ENCODE measurements at places on chromosomes 5 and 9.
A peak's percentile ranks its signal among the peaks of the same experiment; 100 is the strongest.

- no peak for DNase-seq
Observed at GRCh38 chr5:116153687-116154174, 68.9 kb downstream of the COMMD10 start.

- DNase-seq, result no peak
Observed at GRCh38 chr9:77013932-77014596, 5.4 kb upstream of the FOXB2 start.

- no peak for DNase-seq
Observed at GRCh38 chr9:109908459-109909390, 128.7 kb downstream of the PALM2AKAP2 start.

- DNase-seq, result no peak
Observed at GRCh38 chr9:120710110-120710981, 3.9 kb downstream of the MEGF9 start.

GRCh38 chr5:2591777-2592453 lies 159.6 kb downstream of the IRX2 start:
- DNase-seq, result no peak

DNA sequence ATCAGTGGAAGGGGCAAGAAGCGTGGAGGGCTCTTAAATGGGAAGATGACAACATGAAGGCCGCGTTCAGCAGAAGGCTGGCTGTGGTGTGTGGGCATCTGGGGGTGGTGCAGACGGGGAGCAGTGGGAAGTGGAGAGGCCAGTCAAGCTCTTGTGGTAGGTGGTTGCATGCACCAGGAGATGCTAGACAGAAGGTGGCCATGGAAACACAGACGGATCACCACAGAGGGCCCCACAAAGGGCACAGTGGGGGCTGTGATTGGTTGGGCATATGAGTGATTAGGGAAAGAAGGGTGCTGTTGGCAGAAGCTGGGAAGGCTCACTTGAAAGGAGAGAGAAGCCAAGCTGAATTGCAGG lies 14.7 kb downstream of the MTMR12 start:
- no peak for DNase-seq

DNA sequence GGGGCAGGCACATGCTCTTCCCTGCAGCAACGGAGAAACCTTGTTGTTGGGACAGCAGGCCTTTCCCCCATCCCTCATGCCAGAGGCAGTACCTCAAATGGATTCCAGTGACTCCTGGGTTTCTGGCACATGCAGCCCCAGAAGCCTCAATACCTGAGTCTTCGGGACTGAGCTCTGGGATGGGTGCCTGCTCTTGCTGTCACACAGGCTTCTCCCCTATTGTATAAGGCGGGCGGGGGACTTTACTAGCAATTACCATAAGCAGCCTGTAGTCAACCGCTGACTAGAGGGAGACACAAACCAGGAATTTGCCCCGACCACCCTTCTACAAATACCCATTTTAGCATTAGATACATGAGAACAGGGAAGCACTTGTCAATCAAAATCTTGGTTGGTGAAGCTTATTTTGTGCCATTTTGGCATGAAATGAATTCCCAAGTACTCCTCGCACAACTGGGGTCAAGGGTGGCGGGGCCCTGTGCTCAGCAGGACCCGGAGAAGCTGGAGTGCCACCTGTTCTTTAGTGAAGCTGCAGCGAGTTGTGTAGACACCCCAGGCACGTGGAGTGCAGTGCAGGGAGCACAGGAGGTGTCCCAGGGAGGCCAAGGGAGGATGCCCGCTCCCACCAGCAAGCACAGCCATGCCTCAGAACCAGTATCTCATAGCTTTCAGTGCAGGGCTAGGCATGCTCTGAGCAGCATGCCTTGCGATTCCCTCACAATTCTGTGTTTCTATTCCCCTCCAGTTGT lies 21.2 kb downstream of the S1PR3 start:
- no peak for DNase-seq

DNA sequence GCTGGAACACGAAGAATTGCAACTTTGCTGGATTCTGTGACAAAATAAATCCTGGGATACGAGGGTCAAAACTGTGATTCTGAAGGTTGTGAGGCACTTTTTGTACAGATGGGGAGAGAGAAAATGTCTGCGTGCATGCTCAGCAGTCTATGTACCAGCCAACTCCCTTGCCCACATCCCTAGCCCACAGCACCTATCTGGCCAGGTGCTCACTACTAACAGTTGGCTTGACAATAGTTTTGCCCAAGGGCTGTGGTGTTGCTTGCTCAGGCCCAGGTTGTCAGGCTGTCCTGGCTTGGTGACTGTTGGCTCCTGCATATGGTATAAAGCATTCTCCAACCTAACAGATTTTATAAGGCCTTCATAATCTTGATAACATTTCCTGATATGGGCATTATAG lies 102.0 kb downstream of the DMRT2 start:
- DNase-seq, result no peak

GRCh38 chr5:172910828-172911627 lies 48.2 kb upstream of the RPL26L1 start:
- no peak for DNase-seq

DNA sequence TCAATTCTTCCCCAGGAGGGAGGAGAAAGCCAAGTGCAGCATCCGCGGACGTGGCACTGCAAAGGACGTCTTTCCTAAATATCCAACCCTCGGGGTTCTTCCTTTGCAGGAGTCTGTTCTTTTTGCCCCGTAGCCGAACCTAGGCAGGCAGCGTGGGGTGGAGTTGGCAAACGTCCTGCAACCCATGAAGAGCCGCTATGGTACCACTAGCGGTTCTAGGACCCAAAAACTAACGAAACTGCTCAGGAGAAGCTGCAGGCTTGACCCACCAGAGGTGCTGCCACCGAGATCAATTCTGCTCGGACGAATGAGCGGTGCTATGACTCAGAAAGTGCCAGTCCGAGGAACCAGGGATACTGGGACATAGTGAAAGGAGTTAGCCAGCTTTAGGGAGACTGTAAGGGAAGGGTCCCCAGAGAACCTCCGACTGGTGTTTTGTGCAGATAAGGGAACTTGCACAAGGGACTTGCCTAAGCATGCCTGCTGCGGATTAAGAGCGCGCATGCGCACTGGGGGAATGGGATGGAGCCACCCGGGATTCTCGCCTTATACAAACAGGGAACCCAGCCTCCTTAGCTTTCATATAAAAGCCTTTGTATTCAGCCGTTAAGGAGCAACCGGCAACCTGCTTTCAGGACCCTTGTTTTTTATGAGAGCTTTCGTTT lies 32.7 kb downstream of the ANXA2R start:
- DNase-seq, result peak; percentile 53

- no peak for DNase-seq
Observed at GRCh38 chr5:150026682-150027172, 26.2 kb downstream of the HMGXB3 start.

- no peak for DNase-seq
Observed at GRCh38 chr5:113250341-113250953, 184.3 kb downstream of the TSSK1B start.

GRCh38 chr9:86731511-86732063 lies 215.7 kb downstream of the GAS1 start:
- DNase-seq, result no peak

DNA sequence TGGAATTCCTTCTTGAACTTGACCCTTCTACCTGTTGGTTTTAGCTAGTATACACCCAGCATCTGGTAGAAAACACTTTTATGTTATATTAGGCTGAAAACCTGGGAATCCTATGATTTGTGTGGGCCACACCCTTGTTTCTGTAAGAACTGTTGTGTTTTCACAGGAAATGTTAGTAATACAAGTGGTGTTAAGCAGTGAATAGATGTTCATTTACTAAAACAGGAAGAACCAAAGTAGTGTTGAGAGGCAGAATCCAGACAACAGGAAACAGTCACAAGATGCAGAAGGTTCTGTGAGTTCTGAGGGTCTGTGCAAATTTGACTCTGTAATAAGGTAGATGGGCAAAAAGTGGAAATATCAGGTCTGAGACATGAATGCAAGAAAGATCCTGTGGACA lies 73.0 kb upstream of the RAI14 start:
- DNase-seq, result no peak

GRCh38 chr5:96597438-96598020 lies 64.6 kb upstream of the CAST start:
- no peak for DNase-seq

GRCh38 chr5:14110680-14111079 lies 32.5 kb upstream of the TRIO start:
- no peak for DNase-seq

- no peak for DNase-seq
Observed at GRCh38 chr5:139690064-139690802, 42.1 kb downstream of the CXXC5 start.

- no peak for DNase-seq
Observed at GRCh38 chr5:67019065-67019845, 177.3 kb downstream of the CD180 start.

- no peak for DNase-seq
Observed at GRCh38 chr9:18863791-18864190, 169.2 kb downstream of the SAXO1 start.

DNA sequence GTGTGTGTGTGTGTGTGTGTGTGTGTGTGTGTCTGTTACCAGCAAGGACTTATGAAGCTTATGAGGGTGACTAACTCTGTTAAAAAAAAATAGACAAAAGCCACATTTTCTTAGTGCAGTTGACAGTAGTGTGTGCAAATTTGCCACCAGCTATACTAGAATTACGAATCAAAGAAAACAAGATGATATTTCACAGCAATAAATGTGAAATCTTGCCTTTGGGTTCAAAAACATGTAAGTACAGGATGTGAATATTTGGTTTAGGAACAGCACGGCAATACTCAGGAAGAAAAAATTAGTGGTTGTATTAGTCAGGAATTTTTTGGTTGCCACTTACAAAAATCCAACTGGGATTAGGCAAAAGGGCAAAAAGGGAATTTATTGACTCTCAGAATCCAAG lies 117.4 kb downstream of the NPR3 start:
- no peak for DNase-seq

DNA sequence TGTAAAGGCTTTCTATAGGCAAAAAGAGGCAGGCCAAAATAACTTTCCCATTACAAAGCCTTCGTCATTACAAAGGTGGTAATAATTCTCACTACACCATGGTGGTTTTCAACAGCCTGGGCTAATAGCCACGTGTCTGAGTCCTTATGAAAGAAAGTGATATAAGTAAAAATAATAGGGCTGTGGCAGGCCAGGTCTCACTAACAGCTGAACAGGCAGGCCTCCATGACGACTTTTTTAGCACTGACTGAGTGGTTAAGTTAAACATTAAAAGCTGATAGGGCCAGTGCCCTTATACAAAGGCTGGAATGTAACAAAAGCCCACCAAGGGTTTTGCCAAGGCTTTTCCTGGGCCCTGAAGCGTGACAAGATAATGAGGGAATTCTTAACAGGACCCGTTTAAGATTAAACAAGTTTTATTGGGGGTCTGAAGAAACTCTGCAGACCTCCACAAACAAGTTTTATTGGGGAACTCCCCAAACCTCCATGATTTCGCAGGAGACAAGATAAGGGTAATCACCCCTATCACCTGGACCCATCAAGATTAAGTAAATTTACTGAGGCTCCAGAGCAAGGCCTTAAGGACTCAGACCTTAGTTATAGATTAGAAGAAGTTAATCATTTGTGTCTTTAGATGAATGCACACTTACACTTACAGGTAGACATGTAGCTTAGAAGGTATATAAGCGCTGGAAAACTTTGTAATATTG lies 412.9 kb downstream of the CHSY3 start:
- DNase-seq, result no peak

GRCh38 chr5:180341595-180341994 lies 11.5 kb downstream of the GFPT2 start:
- no peak for DNase-seq

DNA sequence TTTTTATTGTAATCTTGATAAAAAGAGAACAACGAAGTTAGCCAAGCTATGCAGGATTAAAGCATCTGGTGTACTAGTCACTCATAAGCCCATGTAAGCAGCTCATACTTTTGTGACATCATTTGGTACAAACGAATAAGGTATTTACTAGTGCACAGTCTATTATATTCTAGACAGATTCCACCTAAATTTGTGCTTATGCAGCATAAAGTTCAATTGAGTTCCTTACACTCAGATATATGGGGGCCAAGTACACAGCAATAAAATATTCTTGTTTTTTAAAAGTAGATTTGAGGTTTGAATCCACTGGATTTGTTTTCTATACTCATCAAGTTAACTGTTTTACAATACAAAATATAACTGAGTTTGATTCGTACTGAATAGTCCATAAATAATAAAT lies 1621.2 kb downstream of the MAT2B start:
- DNase-seq, result no peak

GRCh38 chr9:129027685-129028191 lies 393 bp downstream of the SH3GLB2 start:
- peak; percentile 62 for DNase-seq

GRCh38 chr5:90967443-90967842 lies 408.8 kb downstream of the ADGRV1 start:
- no peak for DNase-seq

DNA sequence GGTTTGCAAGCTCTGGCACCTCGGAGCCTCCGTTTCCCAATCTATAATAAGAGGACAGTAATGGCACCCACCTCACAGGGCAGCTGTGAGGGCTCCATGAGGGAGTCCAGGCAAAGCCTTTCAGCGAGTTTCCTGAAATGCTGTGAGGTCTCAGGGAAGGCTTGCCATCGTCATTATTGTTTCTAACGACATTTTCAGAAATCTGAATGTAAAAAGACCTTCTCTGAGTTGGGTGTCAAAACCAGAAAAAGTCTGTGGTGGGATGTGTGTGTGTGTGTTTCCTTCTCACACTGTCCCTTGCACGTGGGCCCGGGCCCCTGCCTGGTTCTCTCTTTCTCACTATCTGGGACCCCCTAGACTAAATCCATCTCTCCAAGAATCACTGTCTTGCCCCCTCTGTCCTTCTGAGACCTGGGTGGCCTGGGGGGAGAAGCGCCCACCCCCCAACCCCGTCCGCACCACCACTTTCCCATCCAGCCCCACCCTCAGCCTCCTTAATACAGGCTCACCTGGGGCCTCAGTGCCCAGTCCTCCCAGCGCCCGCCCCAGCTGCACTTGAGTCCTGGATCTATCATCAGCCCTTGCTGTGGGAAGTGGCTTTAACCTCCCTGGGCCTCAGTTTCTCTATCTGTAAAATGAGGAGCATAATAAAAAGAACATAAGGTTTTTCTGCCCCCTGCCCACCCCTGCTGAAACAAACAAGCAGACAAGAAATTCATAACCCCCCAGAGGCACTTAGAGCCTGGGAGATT lies 180.3 kb downstream of the C9orf50 start:
- no peak for DNase-seq

GRCh38 chr9:77725820-77726219 lies 77.7 kb upstream of the GNA14 start:
- DNase-seq, result no peak

DNA sequence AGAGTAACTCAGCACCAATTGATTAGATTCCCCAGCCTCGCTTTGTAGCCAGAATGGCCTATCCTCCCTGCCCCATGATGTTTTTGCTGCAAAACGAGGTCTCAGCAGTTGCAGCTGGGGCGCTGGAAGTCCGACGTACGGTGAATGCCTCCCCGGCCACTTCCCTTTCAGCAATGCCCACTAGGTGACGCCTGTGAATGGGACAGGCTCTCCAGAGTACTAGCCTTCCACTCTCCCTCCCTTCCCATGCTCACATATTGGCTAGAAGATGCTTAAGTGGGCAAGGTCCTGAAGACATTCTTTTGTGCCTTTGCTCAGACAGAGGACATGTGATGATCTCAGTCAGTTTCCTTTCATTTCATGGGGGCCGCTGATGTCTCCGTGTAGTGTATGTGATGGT lies 50.8 kb downstream of the DMRT2 start:
- no peak for DNase-seq

GRCh38 chr9:95065224-95065623 lies 252.3 kb downstream of the FANCC start:
- DNase-seq, result no peak

GRCh38 chr5:174412941-174413340 lies 311.4 kb upstream of the MSX2 start:
- DNase-seq, result no peak

GRCh38 chr5:87008751-87009560 lies 258.7 kb upstream of the RASA1 start:
- DNase-seq, result no peak

GRCh38 chr9:29211003-29211579 lies 1637.8 kb upstream of the C9orf72 start:
- no peak for DNase-seq
